ENCODE measurements at places on chromosomes 6 and 20. TPM values are rescaled to one million over a fixed set of nuclear protein-coding genes. Genes with fewer than 3 reads are reported as not detected.

RFX6 gene
- total RNA-seq = not detected

TRIM40 gene
- total RNA-seq = 0.13 TPM

MTHFD1L gene
- total RNA-seq = 51.1 TPM

ZNF165 gene
- total RNA-seq = 8.6 TPM

- no peak overlapping the region for H3K27ac ChIP-seq
- H3K36me3 ChIP-seq = no peaks in the 10 kb centered on the region
- H3K4me1 ChIP-seq = no peaks in the 10 kb centered on the region
- no peaks in the 10 kb centered on the region for H3K27me3 ChIP-seq
These were observed 69.9 kb downstream of the CDKAL1 start for GRCh38 chr6:20604159-20604558.
